ENCODE measurements at places on chromosomes 4 and X.
A peak's percentile ranks its signal among the peaks of the same experiment; 100 is the strongest.

DNA sequence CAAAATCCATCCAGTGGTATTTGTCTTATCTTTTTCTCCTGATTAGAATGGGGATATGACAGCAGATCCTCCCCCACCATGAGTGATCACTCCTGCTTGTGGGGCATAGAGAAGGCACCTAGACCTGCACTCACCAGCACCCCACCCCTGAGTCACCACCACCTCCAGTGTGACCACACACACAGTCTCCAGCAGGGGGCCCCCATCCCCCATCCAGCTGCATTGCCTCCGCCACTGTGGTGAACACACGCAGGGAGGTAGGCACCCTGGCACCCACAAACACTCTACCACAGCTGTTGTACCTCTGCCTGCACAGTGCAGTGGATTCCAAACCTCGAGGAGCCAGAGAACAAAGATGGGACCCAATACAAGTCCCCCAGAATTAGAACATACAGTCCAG, 9.0 kb upstream of the MAGEA8 start:
- peak; percentile 27 for DNase-seq

DNA sequence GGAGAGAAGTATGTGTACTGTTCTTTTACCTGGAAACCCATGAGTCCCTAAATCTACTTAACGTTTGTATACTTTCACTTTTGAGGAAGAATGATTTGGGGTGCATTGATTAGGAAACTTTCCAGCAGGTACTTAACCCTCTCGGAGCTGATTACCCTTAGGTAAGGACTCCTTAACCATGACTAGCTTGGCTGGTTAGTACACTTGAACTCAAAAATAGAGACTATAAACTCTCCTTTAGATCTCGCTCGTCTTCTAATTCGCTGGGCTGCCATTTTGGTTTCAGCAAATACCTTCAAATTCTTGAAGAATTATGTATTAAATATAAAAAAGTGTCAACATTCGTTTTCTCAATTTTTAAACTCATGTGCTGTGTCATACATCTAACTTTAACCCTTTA, 2.0 kb downstream of the USP9X start:
- DNase-seq = no peak

DNA sequence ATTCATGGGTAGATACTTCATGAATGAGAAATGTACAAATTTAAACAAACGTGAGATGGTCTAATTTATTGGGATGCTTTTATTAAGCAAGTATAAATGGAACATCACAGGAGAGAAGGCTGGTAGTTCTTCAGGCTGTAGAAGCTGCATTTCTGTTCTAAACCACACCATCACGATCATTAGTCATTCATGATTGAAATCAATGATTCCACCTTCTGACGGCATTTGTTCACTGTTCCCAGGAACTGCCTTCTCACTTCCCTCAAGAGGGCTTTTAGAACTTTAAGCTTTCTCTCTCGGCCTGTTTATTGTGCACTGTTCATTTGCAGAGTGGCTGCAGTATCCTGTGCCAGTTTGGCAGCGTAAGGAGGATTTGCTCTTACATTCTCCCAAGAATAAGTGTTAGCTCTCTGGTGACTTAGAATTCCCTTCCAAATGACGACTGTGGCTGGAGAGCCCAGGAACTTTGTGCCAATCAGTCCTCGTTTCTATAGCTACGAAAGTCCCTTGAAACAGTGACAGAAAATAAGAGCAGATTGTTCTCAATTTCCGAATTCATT, 54.7 kb downstream of the MFAP3L start:
- DNase-seq = no peak

DNA sequence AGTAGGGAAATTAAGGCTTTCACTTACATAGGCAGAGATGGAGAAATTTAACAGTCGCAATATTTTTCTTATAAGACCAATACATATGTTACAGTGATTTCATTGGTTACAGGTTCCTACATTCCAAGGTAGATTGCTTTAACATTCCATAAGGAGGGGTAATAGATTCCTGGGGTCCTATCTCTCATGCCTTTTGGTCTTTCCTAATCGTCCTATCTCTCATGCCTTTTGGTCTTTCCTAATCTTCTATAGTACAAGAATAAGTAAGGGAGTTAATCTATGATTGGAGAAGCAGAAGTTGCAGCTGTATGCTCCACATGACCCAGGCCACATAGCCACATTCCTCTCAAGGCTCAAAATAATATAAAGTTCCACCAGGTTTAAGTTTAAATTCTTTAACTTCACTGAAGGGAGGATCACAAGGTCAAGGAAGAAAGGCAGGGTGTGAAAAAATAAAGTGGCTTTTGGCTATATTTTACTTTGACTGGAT, 285.0 kb upstream of the BOD1L1 start:
- DNase-seq = no peak

DNA sequence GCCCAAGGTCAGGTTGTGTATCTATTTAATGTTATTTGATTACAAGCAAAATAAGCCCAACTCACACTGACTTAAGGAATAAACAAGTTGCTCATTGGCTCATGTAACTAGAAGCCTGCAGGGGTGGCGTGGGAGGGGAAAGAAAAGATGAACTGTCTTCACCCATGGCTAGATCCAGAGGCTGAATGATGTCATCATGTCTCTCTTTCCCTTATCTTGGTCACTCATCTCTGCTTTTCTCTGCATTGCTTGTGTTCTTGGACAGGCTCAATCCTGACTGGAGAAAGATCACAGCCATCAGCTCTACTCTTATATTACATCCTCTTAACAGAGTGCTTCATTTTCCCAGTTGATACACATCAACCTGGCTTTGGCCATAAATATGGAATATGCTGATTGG, 290.0 kb upstream of the DIAPH2 start:
- no peak for DNase-seq

DNA sequence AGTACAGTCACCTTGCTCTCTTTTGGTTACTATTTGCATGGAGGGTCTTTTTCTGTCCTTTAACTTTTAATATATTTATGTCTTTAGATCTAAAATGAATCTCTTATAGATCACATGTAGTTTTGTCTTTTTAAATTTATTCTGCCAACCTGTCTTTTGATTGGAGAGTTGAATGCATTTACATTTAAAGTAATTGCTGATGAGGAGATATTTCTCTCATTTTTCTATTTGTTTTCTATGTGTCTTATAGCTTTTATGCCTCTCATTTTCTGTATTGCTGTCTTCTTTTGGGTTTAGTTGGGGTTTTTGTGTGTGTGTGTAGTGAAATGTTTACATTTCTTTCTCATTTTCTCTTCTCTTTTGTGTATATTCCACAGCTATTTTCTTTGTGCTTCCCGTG, 123.5 kb downstream of the TBC1D19 start:
- no peak for DNase-seq

GRCh38 chr4:13445841-13446790, 38.0 kb downstream of the RAB28 start:
- DNase-seq = no peak

GRCh38 chr4:171812665-171813525, at the start of gene GALNTL6:
Gene GALNTL6, plus strand, starts transcription at chr4:171813404.
- DNase-seq = no peak

DNA sequence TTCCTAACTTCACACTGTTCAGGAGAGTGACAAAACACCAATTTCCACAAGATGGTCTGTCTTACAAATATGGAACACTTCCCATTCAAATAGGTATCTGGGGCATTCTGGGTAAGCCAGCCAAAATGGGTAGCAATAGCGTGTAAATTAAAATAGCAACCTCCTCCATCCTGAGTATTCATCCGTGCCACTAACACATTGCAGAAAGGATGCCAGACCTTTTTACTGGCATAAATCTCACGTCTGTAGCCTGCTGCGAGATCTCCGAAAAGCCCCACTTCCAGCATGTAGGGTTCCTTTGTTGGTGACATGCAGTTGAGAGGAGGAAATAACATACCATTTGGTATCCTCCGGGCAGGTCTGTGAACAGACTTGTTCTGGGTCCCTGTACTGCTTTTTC, 52.7 kb upstream of the RAI2 start:
- no peak for DNase-seq

GRCh38 chr4:66558651-66559050, 888.4 kb upstream of the EPHA5 start:
- no peak for DNase-seq

DNA sequence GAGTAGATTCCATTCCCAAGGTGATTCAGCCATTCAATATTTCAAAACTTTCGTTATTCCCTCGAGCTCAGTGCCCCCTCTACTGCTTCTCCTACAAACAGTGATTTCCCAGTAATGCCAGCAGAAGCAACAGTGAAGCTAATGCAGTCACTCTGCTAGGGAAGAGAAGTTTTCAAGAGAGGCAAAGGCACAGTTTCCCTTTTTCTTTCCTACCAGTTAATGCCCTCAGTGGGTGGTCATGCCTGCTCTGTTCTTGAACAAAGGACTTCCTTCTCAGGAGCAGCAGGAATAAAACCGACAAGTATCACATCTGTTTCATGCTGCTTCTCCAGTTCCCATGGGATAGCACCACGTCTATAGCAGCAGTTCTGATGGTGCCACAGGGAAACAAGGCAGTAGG, 317.2 kb downstream of the TENM3 start:
- no peak for DNase-seq

All from stimulated activated CD4-positive, alpha-beta T cell treated with anti-CD3 and anti-CD28 coated beads, TNF-alpha, amount 100 ng/mL, for 1 hour (primary cell).